Stimulated activated CD8-positive, alpha-beta memory T cell treated with anti-CD3 and anti-CD28 coated beads, Interleukin-4, amount 100 ng/mL, for 4 hours (primary cell): ENCODE measurements at places on chromosomes 6 and 20.

- peak; percentile 31 for DNase-seq
Observed at GRCh38 chr20:58306421-58307261, 2.9 kb upstream of the RAB22A start.

- DNase-seq: no peak
Observed at GRCh38 chr6:4840169-4840568, 64.0 kb downstream of the CDYL start.

GRCh38 chr20:63330940-63331339 lies 30.2 kb downstream of the CHRNA4 start:
- DNase-seq: no peak

GRCh38 chr6:30700340-30700739 lies 9.6 kb upstream of the NRM start:
- no peak for DNase-seq

DNA sequence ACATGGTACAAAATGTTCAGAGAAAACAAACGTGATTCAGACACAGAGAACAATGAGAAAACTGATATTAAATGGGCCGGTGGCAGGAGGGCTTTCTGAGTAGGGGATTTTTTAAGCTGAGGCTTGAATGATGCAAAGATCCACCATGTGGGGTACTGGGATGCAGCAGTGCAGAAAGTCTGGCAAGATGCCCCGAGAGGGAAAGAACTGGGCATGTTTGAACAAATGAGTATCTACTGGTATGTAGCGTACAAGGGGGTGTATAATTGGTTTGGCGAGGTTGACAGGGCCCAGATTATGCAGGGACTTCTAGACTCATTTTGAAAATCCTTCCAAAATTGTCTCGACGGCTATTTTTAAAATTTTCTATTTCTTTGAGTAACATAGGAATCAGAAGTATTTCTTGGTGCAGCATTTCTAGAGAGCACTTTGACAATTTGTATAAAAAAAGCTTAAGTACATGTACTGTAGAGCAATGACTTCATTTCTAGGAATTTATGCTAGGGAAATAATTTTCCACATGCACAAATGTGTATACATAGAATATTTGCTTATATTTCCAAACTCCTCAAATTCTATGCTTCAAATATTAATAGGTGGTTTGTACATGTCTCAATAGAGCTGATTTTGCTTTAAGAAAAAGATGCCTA lies 119.6 kb upstream of the DOK5 start:
- DNase-seq: no peak

- no peak for DNase-seq
Observed at GRCh38 chr6:155493026-155493693, 37.5 kb upstream of the NOX3 start.

DNA sequence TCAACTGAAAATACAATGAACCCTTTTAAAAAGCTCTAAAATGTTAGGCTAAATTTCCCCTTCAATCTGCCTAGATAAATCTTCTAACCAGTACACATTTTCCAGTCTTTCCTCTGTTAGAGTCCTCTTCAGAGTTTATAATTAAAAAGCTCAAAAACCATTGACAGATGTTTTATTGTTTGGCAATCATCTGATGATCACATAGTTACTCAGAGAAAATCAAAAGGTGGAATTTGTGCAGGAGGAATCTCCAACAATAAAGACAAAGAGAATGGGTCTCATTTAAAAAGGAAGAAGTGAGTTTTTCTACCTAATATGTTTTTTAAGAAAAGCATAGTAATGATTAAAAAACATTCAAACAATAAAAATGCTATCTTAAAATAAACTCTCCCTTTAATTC lies 3.1 kb downstream of the TRAPPC3L start:
- DNase-seq: no peak

DNA sequence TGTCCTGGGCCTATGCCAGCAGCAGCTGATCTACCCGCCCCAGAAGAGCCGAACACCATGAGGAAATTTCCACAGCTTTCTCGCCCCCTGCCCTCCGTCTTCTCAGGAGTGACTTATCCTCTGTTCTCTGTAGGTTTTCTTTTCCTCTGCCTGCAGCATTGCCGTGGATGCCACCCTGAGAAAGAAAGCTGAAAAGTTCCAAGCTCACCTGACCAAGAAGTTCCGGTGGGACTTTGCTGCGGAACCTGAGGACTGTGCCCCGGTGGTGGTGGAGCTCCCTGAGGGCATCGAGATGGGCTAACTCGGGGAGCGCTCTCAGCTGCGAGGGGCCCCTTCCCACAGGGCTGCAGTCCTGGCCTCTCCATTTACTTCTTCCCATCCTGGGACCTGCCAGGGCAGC lies 19.2 kb downstream of the AAR2 start:
- no peak for DNase-seq

DNA sequence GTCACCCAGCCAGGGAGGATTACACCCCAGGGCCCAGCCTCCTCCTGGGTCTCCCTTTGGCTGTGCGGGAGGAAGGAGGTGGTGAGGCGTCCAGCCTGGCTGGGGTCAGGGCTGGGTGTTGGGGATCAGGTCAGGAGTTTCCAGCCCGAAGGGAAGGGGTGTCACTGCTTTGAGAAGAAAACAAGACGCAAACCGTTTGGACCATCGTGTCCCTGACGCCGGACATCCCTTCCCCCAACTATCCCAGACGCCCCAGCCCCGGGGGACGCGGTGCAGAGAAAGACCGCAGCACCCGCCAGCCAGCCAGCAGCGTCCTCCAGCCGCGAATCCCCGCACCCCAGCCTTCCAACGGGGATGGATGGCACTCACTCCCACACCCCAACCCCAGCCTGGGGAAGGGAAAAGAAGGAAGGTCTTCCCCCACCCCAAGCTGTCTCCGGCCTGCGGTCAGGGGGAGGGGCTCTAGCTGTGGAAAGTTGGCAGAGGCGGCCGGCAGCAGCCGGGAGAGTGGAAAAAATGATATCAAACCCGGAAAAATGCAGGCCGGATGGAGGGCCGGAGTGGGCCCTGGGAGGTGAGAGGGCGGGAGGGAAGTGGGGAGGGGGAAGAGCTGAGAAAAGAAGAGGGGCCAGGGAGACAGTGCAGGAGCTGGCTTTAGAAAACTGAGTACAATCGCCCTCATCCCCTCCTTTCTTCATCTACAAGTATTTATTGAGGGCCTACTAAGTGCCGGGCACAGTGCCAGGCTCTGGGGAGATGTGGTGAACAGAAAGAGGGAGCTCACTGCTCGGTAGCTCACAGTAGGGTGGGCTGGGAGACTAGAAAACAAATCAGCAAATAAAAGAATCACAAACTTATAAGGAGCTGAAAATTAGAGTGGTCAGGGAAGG lies 10.6 kb downstream of the REM1 start:
- no peak for DNase-seq

DNA sequence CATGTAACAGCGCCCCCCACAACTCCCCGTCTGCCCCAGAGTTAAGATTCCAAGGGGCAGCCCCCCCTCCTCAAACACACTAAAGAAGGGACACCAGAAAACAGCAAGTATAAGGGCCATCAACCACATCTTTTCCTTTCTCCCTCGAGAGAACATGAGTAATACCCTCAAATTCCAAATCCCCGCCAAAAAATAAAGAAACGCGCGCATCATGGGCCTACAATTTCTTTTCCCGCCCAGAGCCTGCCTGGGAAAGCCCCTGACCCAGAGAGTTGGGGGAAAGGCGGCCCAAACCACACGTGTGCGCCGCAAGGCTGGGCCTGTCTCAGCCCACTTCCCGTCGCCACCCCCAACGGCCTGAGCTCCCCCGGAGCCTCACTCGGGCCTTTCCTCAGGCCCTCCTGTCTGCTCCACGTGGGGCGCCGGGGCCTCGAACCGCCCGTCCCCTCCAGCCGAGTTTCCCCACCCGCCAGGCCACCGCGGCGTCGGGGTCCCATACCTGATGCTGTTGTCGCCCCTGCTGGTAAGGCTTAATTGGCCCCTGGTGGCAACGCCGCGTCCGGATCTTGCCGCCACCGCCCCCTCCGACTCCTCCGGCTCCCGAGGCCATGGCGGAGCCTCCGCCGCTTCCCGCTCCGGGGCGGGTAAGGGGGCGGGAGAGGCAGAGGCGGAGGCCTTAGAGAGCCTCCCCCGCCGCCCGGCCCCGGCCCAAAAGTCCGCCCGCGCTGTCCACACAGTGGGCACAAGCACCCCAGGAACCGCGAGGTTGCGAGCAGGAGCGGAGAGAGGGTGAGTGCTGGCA lies 746 bp downstream of the NUP153 start:
- DNase-seq: peak; percentile 80

DNA sequence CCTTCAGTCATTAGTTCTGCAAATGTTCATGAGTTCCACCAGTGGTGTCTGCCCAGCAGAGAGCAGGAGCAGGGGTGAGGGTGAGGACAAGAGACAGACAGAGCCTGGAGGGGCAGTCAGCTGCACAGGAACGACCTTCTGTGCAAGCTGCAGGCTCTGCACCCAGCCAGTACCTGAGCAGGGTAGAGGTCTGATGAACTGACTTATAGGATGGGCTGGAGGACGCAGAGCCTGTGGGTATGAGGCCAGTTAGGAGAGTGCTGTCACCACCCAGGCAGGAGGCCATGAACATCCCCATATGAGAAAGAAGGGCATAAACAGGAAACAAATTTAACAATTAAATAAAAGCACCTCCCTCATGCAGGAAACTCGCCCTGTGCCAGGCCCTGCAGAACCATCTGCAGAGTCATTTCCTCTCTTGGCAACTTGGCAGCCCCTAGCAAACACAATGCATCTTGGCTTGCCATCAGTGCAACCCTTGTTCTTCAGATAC lies 17.9 kb downstream of the C6orf15 start:
- no peak for DNase-seq

DNA sequence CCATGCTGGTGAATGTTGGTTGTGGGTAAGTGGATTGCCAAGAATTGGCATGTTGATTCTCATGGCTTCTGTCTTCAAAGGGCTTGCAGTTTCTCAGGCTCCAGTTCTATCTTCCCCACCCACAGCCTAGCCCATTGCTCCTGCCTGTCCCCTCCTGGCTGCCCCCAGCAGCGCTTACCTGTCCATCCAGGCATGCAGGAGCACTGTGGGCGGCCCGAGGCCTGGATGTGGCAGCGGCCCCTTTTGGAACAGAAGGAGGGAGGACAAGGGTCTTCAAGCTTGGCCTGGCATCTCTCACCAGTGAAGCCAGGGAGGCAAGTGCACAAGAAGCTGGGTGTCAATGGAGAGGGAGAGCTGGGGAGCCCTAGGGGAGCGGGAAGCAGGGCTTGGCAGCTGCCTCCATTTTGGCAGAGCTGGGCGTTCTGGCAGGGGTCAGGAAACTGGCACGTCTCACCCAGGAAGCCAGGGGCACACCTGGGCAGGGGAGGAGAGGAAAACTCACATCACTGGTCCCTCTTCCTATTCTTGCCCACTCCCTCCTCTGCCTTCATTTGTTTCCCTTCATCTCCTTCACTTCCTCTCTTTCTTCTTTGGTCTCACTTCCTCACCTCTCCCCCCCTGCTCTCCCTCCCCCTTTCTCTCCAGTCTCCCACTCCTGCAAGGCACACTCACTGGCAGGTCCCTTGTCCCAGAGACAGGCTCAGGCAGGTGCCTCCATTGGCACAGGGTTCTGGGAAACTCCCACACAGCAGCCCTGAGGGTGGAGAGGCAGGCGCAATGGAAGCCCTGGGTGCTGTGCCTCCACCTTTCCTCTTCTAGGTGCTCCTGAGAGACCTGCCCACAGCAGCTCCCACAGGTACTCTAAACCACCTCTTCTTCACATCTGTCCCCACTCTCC lies 1.3 kb downstream of the NOTCH4 start:
- DNase-seq: no peak

DNA sequence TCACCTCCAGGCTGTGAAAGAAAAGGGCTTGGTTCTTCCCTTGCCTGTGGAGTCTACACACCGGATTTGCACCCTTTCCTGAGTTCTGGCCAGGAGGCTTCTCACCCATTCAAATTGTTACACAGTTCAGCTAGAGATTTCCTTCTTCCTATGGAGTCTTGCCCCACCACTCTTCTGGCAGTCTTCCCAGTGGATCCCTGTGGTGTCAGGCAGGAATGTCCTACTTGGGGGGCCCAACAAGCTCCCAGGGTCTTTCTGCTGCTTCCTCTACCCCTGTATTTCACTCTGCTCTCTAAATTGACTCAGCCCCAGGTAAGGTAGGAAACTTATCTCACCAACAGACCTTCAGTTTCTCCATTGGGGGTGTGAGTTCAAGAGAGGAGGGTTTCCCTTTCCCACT lies 14.0 kb upstream of the CST9L start:
- DNase-seq: no peak

DNA sequence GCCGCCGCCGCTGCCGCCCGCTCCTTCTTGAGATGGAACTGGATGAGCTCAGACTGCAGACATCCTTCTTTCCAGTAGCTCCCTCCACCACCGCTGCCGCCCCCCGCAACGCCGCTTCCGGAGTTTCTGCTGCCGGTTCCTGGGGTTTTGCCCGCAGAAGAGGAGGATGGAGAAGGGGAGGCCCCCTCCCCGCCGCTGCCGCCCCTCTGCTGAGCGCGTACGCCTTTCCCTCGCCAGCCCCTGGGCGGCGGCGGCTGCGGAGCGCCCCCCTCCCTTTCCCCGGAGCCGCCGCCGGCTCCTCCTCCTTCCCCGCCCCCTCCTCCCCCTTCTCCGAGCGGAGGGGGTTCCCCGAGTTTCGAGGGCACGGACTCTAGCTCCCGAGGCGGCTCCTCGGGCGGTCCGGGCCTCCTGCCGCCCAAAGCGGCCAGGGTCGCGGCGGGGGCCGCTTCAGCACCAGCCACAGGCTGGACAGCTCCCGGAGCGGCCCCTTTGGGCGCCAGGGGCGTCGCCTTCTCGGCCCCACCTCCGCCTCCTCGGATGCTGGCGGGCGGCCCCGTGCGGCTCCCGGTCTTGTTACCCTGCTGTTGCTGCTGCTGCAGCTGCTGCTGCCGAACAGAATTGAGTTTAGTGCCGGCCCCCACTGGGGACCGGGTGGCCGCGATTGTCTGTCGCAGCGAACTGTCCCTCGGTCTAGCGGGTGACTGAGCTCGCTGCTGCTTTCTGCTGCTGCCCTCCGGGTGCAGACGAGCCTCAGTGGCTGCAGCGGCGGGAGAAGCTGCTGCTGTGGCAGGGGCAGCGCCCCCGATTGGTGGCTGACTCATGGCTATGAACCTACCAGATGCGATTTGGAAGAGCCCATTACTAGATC lies 3.1 kb downstream of the MTCL3 start:
- peak; percentile 32 for DNase-seq

DNA sequence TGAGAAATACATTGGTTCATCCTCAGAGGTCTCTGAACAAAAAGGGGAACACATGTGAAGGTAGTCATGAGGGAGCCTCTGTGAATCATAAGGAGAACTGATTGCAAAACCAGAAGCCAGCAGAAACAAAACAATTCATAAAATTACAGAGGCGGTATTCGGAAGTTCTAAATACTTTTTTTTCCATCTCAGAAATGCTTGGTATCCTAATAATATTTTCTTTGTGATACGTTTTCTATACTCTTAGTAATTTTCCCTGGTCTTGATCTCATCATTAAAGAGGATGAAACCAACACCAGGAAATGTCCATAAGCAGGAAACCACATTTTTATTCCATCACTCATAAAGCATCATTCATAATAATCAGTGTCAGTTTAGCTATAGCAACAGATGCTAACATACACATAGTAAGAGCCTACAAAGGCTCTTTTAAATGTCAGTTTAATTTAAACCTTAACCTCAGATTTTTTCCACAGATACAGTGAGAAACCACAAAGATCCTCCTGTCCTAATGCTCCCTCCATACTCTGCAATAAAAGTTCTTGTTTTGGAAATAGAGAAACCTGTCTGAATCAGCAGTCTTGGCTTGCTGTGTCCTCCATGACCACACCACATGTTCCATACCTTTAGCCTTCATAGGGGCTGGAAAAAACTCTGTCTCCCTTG lies 29.2 kb downstream of the SGK1 start:
- no peak for DNase-seq

GRCh38 chr6:115634887-115635286 lies 425.8 kb downstream of the FRK start:
- DNase-seq: no peak

- no peak for DNase-seq
Observed at GRCh38 chr20:46020555-46020954, 8.5 kb upstream of the SLC12A5 start.

GRCh38 chr6:137272403-137272802 lies 53.2 kb upstream of the IFNGR1 start:
- no peak for DNase-seq
